Activated T-cell treated with anti-CD3 and anti-CD28 coated beads, Interleukin-2, amount 50 U/mL, for 4 hours (primary cell): ENCODE measurements at places on chromosomes 4 and X. TPM values are rescaled to one million over a fixed set of nuclear protein-coding genes. Genes with fewer than 3 reads are reported as not detected.

Gene NHSL2
- total RNA-seq: 0.30 TPM

Gene IQSEC2
- total RNA-seq: 0.46 TPM

Gene NSUN7
- total RNA-seq: not detected

Gene MTM1
- total RNA-seq: 15.4 TPM

Gene RBMXL3
- total RNA-seq: not detected
